Renal cortical epithelial cell (primary cell): ENCODE measurements at places on chromosomes 6 and 20. TPM values are rescaled to one million over a fixed set of nuclear protein-coding genes. Genes with fewer than 3 reads are reported as not detected.
A peak's percentile ranks its signal among the peaks of the same experiment; 100 is the strongest.

DNA sequence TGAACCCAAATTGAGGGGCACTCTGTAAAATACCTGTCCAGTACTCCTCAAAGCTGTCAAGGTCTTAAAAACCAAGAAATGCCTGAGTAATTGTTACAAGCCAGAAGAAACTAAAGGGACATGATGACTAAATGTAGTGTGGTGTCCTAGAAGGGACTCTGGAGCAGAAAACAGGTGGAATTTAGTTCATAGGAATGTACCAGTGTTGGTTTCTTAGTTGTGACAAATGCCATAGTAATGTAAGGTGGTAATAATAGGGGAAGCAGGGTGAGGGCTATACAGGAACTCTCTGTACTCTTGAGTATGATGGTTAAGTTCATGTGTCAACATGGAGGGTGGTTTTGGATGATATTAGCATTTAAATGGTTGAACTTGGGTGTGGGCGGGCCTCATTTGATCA lies 92.3 kb downstream of the CNBD2 start:
- peak; percentile 77 for DNase-seq

- DNase-seq = peak; percentile 46
These were observed 55.5 kb downstream of the PRDM1 start for GRCh38 chr6:106141441-106142237.

DNA sequence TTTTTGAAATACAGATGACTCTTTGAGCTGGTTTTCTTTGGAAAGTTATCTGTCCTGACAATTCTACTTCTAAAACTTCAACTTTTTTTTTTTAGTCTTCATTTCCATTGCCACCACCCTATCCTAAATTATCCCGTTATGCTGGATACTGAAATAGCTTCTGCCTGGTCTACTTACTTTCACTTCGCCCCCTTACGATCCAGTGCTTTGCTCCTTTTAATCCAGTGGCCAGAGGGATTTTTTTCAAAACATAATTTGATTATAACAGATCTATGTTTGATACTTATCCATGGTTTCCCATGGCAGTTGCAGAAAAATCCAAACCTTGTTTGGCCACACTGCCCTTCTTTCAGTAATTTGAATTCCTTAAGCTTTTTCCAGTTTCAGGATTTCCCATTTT lies 27.4 kb downstream of the ASXL1 start:
- DNase-seq = no peak

DNA sequence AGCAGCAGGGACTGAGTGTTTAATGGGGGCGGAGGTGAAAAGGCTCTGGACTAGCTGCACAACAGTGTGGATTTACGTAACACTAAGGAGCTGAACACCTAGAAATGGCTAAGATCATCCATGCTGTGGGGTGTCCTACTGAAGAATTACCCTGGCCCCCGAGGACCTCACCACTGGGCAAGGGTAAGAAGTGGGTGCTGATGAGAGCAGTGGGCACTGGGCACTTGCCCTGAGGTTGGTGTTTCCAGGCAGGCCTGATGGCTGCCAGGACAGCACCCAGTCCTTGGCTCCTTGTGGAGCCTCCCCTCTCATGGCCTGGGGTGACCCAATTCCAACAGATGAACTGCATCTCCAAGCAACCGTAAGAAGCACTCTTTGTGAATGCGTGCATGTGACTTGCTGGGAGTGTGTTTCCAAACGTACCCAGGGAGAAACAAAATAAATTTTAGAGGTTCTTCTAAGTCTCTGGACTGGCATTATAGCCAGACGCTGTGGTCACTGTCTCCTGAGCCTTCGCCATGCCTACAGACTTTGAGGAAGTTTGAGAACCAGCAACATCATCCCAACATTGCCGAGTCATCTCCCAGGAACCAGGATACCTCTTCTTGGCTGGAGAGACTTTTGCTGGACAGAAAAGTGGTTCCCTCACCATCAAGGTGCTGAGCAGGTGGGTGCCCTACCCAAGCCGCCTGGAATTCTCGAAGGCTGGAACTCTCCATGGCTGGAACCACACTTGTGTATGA lies 245.9 kb downstream of the ERMARD start:
- no peak for DNase-seq

DNA sequence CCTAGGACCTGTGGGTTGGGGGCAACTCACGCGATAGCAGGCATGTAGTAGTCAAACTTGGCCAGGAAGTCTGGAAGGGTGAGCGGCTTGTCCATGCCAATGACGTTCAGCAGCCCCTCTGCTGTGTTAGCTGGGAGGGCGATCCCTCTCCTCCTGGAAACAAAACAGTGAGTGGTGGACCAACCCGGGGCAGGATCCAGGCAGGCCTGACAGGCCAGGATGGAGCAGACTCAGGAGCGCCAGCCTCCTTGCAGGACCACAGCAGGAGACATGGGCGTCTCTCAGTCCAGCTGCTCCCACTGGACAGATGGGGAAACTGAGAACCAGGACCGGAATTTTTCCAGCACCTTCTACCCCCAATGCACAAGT lies 22.5 kb downstream of the ADA start:
- no peak for DNase-seq

DNA sequence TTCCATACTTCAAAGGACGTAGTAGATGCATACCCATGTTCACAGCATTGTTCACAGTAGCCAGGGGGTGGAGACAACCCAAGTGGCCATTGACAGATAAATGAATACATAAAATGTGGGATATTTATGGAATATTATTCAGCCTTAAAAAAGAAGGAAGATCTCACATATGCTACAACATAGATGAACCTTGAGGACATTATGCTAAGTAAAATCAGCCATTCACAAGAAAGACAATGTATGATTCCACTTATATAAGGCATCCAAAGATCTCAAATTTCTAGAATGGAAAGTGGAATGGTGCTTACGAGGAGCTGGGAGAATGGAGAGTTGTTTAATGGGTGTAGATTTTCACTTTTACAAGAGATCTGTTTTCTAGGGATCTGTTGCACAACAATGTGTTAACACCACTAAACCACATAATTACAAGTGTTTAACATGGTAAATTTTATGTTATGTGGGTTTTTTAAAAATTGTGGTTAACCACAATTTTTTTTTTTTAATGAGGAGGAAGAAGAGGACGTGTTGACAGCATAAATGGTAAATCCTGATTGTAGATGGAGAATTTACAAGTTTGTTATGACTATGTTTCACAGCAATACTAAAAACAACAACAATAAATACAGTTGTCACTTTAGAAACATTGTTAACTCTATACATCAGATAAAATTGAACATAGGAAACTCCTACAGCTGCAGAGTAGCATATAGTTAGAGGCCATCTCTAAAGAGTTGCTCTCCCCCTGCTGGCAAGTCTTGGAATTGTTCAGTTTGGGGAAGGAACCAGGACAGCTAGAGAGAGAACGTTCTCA lies 41.6 kb downstream of the CCN2 start:
- peak; percentile 57 for DNase-seq

- no peak for DNase-seq
These were observed 102.3 kb upstream of the ZNF217 start for GRCh38 chr20:53695797-53696527.

DNA sequence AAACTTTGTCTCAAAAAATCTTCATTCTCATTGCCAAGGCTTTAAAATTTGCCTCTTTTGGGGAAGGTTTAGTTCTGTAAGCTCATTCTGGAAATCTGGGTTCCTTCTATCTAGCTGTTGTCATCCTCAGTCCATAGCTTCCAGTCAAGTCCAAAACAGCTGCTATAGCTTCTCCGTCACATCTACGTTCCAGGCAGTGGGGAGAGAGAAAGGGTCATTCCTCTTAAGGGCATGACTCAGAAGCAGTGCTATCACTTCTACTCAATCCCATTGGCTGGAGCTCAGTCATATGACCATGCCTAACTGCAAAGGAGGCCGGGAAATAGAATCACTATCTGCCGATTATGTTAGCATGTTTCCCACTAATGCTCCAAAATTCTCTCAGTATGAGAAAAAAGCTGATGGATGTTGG lies 141.4 kb upstream of the PTPN1 start:
- no peak for DNase-seq

Gene IL17A
- total RNA-seq = not detected in 2 replicates

Gene SYTL3
- total RNA-seq = 10.3 and 19.3 TPM in 2 replicates

- DNase-seq = no peak
These were observed 12.1 kb downstream of the HIVEP2 start for GRCh38 chr6:142932889-142933288.

- peak; percentile 66 for DNase-seq
These were observed 43.6 kb upstream of the FAM83B start for GRCh38 chr6:54802775-54803634.

GRCh38 chr6:52160472-52161104 lies 25.6 kb upstream of the IL17A start:
- no peak for DNase-seq

Gene HCRTR2
- not detected in 2 replicates for total RNA-seq

DNA sequence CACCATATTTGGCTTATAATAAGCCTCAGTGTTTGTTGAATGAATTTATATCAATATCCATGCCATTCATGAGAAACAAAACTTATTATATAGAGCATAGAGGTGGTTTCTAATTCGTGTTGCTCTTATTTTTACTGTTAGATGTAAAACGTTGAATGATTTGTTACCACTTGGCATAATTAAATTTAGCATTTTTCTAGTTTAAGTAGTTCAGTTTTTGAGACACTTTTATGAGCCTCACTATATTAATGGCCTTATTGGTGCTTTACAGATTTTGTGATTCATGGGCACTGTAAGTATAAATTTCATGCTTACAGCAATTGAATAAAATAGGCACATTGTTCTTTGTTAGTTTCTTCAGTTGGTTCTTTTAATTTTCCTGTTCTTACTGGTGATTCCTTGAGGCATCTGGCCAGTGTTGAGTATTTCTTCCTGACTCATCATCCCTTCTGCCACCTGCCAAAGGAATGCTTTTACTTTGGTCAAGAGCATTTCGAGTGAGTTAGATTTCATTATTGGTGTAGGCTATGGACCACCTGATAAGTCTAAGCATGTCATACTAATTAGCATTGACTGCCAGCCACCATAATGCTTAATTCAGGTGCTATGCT lies 34.8 kb downstream of the CDKAL1 start:
- DNase-seq = peak; percentile 80

- DNase-seq = no peak
These were observed 47.5 kb downstream of the ADGRG6 start for GRCh38 chr6:142349215-142349823.

Gene FILIP1
- 0.17 and 1.5 TPM in 2 replicates for total RNA-seq

DNA sequence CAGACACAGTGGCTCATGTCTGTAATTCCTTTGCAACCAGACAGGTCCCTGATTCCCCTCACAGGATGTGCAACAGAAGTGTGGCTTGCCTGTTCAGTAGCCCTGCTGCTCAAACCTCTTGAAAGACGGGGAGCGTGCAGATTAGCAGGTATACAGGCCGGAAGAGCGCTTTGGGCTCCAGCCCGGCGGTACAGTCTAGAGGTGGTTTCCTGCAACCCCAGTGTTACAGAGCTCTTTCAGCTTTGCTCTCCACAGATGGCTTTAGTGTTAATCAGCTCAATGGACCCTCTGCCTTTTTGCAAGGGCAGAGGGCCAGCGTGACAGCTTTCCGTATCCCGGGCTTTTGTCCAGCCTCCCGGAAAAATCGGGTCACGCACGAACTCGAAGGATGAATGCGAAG lies 67.2 kb upstream of the TNFRSF21 start:
- no peak for DNase-seq

Gene MUCL3
- total RNA-seq = 0.17 TPM in 1 of 2 replicates, not detected in the other

- DNase-seq = no peak
These were observed 61.8 kb downstream of the MLIP start for GRCh38 chr6:54173089-54173488.

Gene PLA2G7
- total RNA-seq = 0.10 and 0.87 TPM in 2 replicates

DNA sequence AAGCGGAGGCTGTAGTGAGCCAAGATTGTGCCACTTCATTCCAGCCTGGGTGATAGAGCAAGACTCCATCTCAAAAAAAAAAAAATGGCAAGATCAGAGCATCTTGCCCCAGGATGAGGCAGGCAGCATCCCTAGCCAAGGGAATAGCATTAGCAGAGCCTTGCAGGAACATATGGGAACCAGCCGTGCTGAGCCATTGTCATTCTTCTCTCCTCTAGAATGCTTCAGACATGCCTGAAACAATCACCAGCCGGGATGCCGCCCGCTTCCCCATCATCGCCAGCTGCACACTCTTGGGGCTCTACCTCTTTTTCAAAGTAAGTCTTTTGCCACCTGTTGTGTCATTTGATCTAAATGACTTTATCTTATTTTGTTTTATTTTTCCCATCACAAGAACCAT lies 13.0 kb downstream of the HM13 start:
- DNase-seq = no peak

Gene SLC13A3
- 1.4 and 4.2 TPM in 2 replicates for total RNA-seq

- DNase-seq = no peak
These were observed 13.4 kb downstream of the ZNF335 start for GRCh38 chr20:45958593-45958992.

DNA sequence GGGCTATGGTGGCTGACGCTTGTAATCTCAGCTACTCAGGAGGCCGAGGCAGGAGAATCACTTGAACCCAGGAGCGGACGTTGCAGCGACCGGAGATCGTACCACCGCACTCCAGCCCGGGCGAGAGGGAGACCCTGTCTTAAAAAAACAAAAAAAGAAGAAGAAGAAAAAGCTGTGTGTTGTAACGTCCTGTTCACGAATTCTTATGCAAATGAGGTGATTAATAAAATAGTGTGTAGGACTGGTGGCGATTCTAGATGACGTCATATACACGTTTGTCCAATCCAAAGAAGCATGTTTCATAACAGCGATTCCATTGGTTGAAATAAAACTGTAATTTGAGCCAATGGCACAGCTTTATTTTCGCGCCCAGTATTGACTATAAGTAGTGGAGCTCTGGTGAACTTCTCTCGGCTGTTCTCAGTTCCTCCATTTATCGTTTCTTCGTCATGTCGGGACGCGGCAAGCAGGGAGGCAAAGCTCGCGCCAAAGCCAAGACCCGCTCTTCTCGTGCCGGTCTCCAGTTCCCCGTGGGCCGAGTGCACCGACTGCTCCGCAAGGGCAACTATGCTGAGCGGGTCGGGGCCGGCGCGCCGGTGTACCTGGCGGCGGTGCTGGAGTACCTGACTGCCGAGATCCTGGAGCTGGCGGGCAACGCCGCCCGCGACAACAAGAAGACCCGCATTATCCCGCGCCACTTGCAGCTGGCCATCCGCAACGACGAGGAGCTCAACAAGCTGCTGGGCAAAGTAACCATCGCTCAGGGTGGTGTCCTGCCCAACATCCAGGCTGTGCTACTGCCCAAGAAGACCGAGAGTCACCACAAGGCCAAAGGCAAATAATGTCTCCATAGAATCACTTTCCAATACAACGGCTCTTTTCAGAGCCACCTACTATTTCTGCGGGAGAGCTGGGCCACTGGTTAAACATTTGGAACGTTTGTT lies 47.0 kb downstream of the OR2B2 start:
- peak; percentile 99 for DNase-seq

Gene SIRPD
- total RNA-seq = not detected in 2 replicates

DNA sequence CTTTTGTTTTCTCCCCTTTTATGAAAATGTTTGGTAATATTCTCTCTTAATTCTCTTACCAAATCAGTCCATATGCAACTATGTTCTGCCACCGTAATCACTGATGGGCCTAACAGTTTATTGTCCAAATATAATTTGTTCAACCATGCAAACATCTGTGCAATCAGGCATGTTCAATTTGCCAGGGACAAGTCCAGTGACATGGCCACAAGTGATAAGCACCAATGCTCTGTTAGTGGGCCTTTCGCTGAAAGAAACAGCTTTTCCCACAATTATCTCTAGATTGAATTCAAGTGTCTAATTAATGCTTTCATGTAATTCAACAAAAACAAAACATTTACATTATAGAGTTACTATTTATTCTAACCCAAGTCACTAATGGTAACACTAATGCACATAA lies 53.3 kb downstream of the EPB41L2 start:
- no peak for DNase-seq

GRCh38 chr6:18501663-18502013 lies 114.5 kb downstream of the RNF144B start:
- DNase-seq = peak; percentile 97

Gene TTLL9
- 0.94 TPM in 1 of 2 replicates, not detected in the other for total RNA-seq

- no peak for DNase-seq
These were observed 52.9 kb upstream of the PMEPA1 start for GRCh38 chr20:57762531-57763234.

Gene NKAPL
- 0.15 and 0.17 TPM in 2 replicates for total RNA-seq

Gene LY86
- total RNA-seq = not detected in 2 replicates

Gene LAMA4
- total RNA-seq = 8.2 and 54.0 TPM in 2 replicates
